Muscle of leg (tissue), 16 donors: ENCODE measurements at places on chromosomes 7 and 10. TPM values are rescaled to one million over a fixed set of nuclear protein-coding genes. Genes with fewer than 3 reads are reported as not detected.

The HOGA1 gene
- total RNA-seq = 0.89 TPM

GRCh38 chr7:23290993-23291392 lies 8.1 kb upstream of the MALSU1 start:
- DNase-seq = no peak
- H3K27ac ChIP-seq = no peak overlapping the region
- no peak overlapping the region for H3K4me3 ChIP-seq
- no peaks in the 10 kb centered on the region for H3K36me3 ChIP-seq
- no peaks in the 10 kb centered on the region for H3K27me3 ChIP-seq

- peak; percentile 72 for DNase-seq
- no peaks in the 10 kb centered on the region for H3K36me3 ChIP-seq
- peaks cover 8% of the 10 kb centered on the region for H3K27me3 ChIP-seq
- peak overlapping the region; percentile 53 for H3K4me3 ChIP-seq
- H3K27ac ChIP-seq = no peak overlapping the region
- peaks cover 10% of the 10 kb centered on the region for H3K4me1 ChIP-seq
These were observed 84.2 kb upstream of the MKI67 start for GRCh38 chr10:128210215-128211063.

- H3K27me3 ChIP-seq = peaks cover 94% of the 10 kb centered on the region
- no peak for DNase-seq
- H3K27ac ChIP-seq = no peak overlapping the region
These were observed 6.1 kb upstream of the EN2 start for GRCh38 chr7:155451840-155452239.

DNA sequence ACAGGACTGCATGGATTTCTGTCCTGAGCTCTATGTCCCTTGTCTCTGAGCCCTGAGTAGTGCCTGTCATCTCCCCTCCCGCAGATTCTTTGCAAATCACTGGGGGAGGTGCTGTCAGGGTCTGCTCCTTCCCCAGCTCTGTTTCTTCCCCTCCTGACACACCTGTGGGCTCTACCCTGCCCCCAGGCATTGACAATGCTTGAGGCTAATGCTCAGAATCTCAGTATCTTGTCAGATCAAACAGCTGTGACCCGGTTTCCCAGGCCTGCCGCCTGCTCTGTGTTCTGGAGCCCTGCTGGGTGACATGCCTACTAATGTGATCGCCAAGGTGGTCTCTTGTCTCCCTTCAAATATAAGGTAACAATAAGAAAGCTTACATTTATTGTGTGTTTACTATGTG lies 209.0 kb downstream of the POU6F2 start:
- no peak overlapping the region for H3K4me3 ChIP-seq
- no peak for DNase-seq
- no peaks in the 10 kb centered on the region for H3K36me3 ChIP-seq
